CD4-positive, alpha-beta T cell (primary cell): ENCODE measurements at places on chromosomes 13 and 19.

GRCh38 chr13:37811441-37811840 lies 58.1 kb downstream of the TRPC4 start:
- H3K36me3 ChIP-seq: no peaks in the 10 kb centered on the region
- H3K4me1 ChIP-seq: no peaks in the 10 kb centered on the region
- H3K27ac ChIP-seq: no peak overlapping the region
- H3K27me3 ChIP-seq: no peaks in the 10 kb centered on the region

DNA sequence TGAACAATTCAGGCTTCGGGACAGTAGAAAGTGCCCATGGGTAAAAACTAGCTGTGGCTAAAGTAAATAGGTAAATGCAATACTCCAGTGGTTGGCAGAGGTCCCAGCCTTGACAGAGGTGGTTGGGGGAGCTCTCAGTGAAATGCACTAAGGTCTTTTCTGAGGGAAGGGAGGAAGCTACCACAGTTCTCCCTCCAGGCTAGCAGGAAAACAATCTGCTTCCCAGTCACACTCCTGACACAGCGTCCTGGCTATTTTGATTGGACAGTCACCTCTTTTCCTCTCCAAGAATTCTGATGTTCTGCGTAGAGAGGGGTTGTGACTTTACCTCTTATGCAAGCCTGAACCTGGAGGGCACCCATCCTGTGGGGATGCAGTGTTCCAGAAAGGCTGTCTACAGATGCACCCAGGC lies 128.7 kb downstream of the CYSLTR2 start:
- no peak overlapping the region for H3K27ac ChIP-seq
- no peak for DNase-seq
- no peaks in the 10 kb centered on the region for H3K36me3 ChIP-seq

DNA sequence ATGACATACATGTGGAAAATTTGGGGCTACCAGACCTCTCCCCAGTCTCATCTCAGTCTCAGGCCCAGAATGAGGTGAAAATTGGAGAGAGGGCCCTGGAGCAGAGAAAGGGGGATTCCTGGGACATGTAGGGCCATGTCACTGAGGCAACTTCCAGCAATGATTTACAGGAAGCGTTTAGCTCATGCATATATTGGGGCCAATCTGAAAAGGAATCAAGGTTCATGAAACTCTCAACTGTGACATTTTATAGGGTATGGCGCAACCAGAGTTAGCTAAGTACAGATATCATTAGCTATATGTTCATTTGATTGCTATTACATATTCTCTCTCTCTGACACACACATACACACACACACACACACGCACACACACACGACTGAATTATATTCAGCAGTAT lies 86.3 kb downstream of the RNASEH2B start:
- H3K36me3 ChIP-seq: no peaks in the 10 kb centered on the region
- H3K27ac ChIP-seq: no peak overlapping the region

- H3K4me1 ChIP-seq: peaks cover 32% of the 10 kb centered on the region
- H3K27ac ChIP-seq: no peak overlapping the region
- H3K36me3 ChIP-seq: peaks cover 58% of the 10 kb centered on the region
- H3K27me3 ChIP-seq: no peaks in the 10 kb centered on the region
- DNase-seq: no peak
These were observed 4.3 kb downstream of the PIN1 start for GRCh38 chr19:9839415-9839814.

GRCh38 chr13:81199956-81200355 lies 859.0 kb upstream of the SPRY2 start:
- no peak overlapping the region for H3K27ac ChIP-seq
- H3K27me3 ChIP-seq: no peaks in the 10 kb centered on the region
- no peak overlapping the region for H3K4me3 ChIP-seq

GRCh38 chr13:77516342-77516789 lies 19.1 kb upstream of the SCEL start:
- H3K4me3 ChIP-seq: no peak overlapping the region
- no peaks in the 10 kb centered on the region for H3K4me1 ChIP-seq
- DNase-seq: no peak
- no peak overlapping the region for H3K27ac ChIP-seq
- no peaks in the 10 kb centered on the region for H3K36me3 ChIP-seq
- no peaks in the 10 kb centered on the region for H3K27me3 ChIP-seq

DNA sequence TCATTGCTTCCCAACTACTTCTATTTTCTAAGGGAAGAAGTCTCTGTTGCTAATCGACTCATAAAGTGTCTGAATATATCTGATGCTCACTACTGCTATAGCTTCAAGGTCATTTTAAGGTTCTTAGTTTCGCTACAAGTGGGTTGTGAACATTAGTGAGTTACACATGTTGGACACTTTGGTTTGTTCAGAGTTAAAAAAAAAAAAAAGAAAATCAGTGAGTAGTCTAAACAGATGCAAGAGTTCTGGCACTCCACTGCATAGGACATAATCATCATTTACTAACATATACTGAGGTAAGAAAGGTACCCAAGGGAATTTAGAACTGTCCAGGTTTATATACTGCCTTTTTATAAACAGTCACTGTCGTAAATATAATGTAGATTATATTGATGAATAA lies 108.8 kb downstream of the KLF12 start:
- H3K36me3 ChIP-seq: peaks cover 14% of the 10 kb centered on the region
- H3K4me3 ChIP-seq: no peak overlapping the region
- peaks cover 15% of the 10 kb centered on the region for H3K4me1 ChIP-seq
- H3K27me3 ChIP-seq: no peaks in the 10 kb centered on the region

DNA sequence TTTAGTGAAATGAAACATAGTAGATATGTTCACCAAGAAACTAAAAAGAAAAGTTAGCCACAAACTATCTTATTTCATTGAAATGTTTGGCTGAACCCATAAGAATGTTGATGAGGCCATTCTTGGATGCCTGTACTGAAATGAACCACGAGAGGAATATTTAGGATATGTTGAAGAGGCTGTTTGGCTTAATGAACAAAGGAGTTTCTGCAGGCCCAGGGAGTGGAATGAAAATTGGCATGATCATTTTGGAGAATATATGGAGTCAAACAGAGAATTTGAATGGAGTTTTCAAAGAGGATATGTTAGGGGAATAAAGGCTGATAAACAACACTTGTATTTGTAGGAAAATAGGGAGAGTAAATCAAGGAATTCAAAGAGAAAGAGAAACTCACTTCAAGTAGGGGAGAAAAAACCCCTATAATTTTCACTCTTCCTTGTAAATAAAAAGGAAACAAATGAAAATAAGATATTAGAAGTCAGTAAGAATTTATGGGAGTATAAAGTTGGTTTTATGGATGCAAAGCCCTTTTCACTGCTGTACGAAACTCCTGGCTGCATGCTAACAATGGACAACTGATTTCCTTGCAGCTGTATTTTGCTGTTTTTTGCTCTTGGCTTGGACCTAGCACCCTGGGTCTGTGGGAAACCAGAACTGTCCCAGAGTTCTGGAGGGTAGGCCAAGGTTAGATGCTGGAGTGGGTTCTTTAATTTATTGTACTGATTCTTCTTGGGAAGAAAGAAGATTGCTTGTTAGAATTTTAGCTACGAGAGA lies 36.5 kb downstream of the KL start:
- H3K27ac ChIP-seq: no peak overlapping the region
- peaks cover 5% of the 10 kb centered on the region for H3K27me3 ChIP-seq
- no peak overlapping the region for H3K4me3 ChIP-seq
- H3K36me3 ChIP-seq: no peaks in the 10 kb centered on the region
- DNase-seq: no peak
- H3K4me1 ChIP-seq: no peaks in the 10 kb centered on the region

- H3K36me3 ChIP-seq: no peaks in the 10 kb centered on the region
- no peaks in the 10 kb centered on the region for H3K27me3 ChIP-seq
- no peaks in the 10 kb centered on the region for H3K4me1 ChIP-seq
- H3K27ac ChIP-seq: no peak overlapping the region
- no peak for DNase-seq
These were observed 14.0 kb downstream of the ZNF114 start for GRCh38 chr19:48283908-48284307.

- DNase-seq: no peak
- H3K4me1 ChIP-seq: peaks cover 17% of the 10 kb centered on the region
- H3K27me3 ChIP-seq: no peaks in the 10 kb centered on the region
These were observed 9.6 kb upstream of the PRKD2 start for GRCh38 chr19:46726551-46726950.

- H3K36me3 ChIP-seq: no peaks in the 10 kb centered on the region
- no peaks in the 10 kb centered on the region for H3K27me3 ChIP-seq
- H3K27ac ChIP-seq: no peak overlapping the region
- H3K4me1 ChIP-seq: peaks cover 8% of the 10 kb centered on the region
These were observed 70.5 kb downstream of the CCDC70 start for GRCh38 chr13:51932231-51932630.
